ENCODE measurements at places on chromosomes 3 and 15. TPM values are rescaled to one million over a fixed set of nuclear protein-coding genes. Genes with fewer than 3 reads are reported as not detected.

GRCh38 chr3:182912474-182912873, 67.9 kb downstream of the DCUN1D1 start:
- DNase-seq = no peak

GRCh38 chr15:66006986-66007385, 137.7 kb downstream of the RAB11A start:
- DNase-seq = no peak

GRCh38 chr3:179476215-179476614, 24.9 kb upstream of the GNB4 start:
- no peak for DNase-seq

GRCh38 chr3:32459450-32459849, 43.2 kb downstream of the CMTM6 start:
- DNase-seq = no peak

The CGNL1 gene
- 74.4 TPM for total RNA-seq

Data from thyroid gland (tissue), 4 donors.